SJSA1 (cell line): ENCODE measurements at places on chromosomes 4 and X. TPM values are rescaled to one million over a fixed set of nuclear protein-coding genes. Genes with fewer than 3 reads are reported as not detected.

CT47C1 gene
- total RNA-seq = not detected in 2 replicates

GRCh38 chr4:2958446-2958845 is 4.8 kb downstream of the NOP14 start:
- H3K27ac ChIP-seq = no peak overlapping the region
- peaks cover 3% of the 10 kb centered on the region; the same call in 1 of the 2 replicates for H3K4me1 ChIP-seq
- H3K36me3 ChIP-seq = peaks cover 20% of the 10 kb centered on the region
- DNase-seq = no peak
- no peaks in the 10 kb centered on the region for H3K27me3 ChIP-seq

GRCh38 chrX:124548571-124548970 is 202.2 kb downstream of the SH2D1A start:
- no peak overlapping the region for H3K27ac ChIP-seq
- H3K4me3 ChIP-seq = no peak overlapping the region
- no peaks in the 10 kb centered on the region for H3K27me3 ChIP-seq

- H3K27me3 ChIP-seq = no peaks in the 10 kb centered on the region
- no peak overlapping the region for H3K4me3 ChIP-seq
- no peak for DNase-seq
- no peaks in the 10 kb centered on the region; the same call in 1 of the 2 replicates for H3K36me3 ChIP-seq
- H3K27ac ChIP-seq = no peak overlapping the region
Measured at GRCh38 chr4:150098214-150098613, 20.0 kb downstream of the DCLK2 start.

DNA sequence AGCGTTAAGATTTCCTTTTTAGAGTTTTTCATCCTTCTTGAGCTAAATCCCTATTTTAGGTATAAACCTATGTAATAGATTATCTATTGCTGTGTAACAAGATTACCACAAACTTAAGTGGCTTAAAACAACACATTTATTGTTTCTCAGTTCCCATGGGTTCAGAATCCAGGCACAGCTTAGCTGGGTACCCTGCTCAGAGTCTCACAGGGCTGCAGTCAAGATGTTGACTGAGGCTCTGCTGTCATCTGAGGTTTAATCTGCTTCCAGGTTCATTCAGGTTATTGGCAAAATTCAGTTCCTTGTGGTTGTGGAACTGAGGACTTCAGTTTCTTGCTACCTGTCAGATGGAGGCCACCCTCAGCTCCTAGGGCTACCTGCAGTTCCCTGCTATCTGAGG is 60.9 kb downstream of the GK start:
- no peaks in the 10 kb centered on the region for H3K27me3 ChIP-seq
- DNase-seq = no peak
- no peaks in the 10 kb centered on the region for H3K4me1 ChIP-seq
- H3K36me3 ChIP-seq = no peaks in the 10 kb centered on the region

ASIC5 gene
- total RNA-seq = not detected in 2 replicates

- no peak overlapping the region for H3K27ac ChIP-seq
- no peaks in the 10 kb centered on the region for H3K4me1 ChIP-seq
- no peak for DNase-seq
- no peaks in the 10 kb centered on the region for H3K36me3 ChIP-seq
- H3K4me3 ChIP-seq = no peak overlapping the region
- H3K27me3 ChIP-seq = no peaks in the 10 kb centered on the region
Measured at GRCh38 chrX:63935835-63936234, 150.8 kb upstream of the ARHGEF9 start.

ADH4 gene
- not detected in 2 replicates for total RNA-seq

GRCh38 chr4:152148057-152148456 is 387.2 kb upstream of the GATB start:
- H3K4me1 ChIP-seq = no peaks in the 10 kb centered on the region
- H3K36me3 ChIP-seq = no peaks in the 10 kb centered on the region
- no peaks in the 10 kb centered on the region for H3K27me3 ChIP-seq
- no peak for DNase-seq

DNA sequence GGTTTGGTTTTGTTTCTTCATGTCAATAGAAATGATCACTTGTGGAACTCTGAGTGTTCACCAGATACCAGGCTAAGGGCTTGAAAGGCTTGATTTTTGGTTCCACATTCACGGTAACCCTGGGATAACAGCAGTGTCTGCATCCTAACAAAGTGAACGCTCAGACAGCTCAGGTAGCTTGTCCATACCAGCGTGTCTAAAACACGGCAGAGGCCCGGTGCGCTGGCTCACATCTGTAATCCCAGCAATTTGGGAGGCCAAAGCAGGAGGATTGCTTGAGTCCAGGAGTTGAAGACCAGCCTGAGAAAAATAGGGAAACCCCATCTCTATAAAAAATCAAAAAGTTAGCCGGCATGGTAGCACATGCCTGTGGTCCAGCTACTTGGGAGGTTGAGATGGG is 49.0 kb downstream of the HTRA3 start:
- H3K4me1 ChIP-seq = peaks cover 9% of the 10 kb centered on the region
- DNase-seq = no peak
- H3K4me3 ChIP-seq = no peak overlapping the region
- no peaks in the 10 kb centered on the region for H3K36me3 ChIP-seq
- no peak overlapping the region for H3K27ac ChIP-seq

- no peaks in the 10 kb centered on the region for H3K4me1 ChIP-seq
- H3K36me3 ChIP-seq = no peaks in the 10 kb centered on the region
- H3K27ac ChIP-seq = no peak overlapping the region
Measured at GRCh38 chr4:74466242-74466641, 21.3 kb downstream of the AREG start.

GRCh38 chrX:136170139-136170800 is 22.9 kb downstream of the FHL1 start:
- DNase-seq = no peak
- peak overlapping the region; percentile 96 for H3K27ac ChIP-seq
- no peaks in the 10 kb centered on the region for H3K27me3 ChIP-seq

DNA sequence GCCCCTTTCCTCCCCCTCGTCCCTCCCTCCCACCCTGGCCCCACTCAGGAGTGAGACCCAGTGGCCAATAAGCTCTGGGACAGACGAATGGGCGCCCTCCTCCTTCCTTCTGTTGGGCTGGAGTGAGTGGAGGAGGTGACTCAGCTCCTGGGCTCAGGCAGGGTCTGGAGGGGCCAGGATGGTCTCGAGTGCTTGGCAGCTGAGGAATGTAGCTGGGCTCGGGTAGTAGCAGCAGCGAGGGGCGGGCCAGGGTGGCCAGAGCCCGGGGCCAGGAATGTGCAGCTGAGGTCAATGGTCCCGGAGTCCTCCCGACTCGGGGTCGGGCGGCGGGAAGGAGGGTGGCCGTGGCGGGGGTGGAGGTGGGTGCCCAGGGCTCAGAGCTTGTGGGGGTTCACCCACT is 15.0 kb downstream of the G6PD start:
- no peaks in the 10 kb centered on the region for H3K27me3 ChIP-seq
- no peak overlapping the region; the same call in 1 of the 2 replicates for H3K27ac ChIP-seq
- H3K4me3 ChIP-seq = no peak overlapping the region
- H3K36me3 ChIP-seq = peaks cover 42% of the 10 kb centered on the region
- DNase-seq = peak; percentile 35

ETDB gene
- not detected in 2 replicates for total RNA-seq

DNA sequence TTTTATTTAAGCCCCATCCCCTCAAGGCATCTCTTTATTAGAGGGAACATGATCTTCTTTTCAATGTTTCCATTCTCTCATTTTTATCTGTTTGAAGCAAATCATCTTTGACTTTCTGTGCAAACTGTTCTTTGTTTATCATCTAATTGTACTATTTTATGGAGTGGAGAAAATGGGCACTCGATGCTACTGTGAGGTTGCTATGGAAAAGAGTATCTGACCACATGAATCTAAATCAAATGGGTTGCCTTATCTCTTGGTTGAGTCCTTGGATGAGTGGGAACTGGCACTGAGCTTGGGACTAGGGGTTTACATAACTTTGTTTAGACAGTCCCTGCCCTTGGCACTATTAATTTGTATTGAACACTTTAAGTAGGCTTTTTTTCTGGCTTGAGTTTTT is 9.1 kb downstream of the OCRL start:
- H3K4me3 ChIP-seq = no peak overlapping the region
- no peak overlapping the region for H3K27ac ChIP-seq
- no peaks in the 10 kb centered on the region for H3K27me3 ChIP-seq
- no peaks in the 10 kb centered on the region for H3K4me1 ChIP-seq
- DNase-seq = no peak
- H3K36me3 ChIP-seq = no peaks in the 10 kb centered on the region; the same call in none of the 2 replicates
